ENCODE measurements at places on chromosomes 11 and 22.

GRCh38 chr11:68311160-68312116 lies 953 bp upstream of the LRP5 start:
- no peak for DNase-seq

- no peak for DNase-seq
Measured at GRCh38 chr11:8672346-8672745, 10.1 kb downstream of the TRIM66 start.

DNA sequence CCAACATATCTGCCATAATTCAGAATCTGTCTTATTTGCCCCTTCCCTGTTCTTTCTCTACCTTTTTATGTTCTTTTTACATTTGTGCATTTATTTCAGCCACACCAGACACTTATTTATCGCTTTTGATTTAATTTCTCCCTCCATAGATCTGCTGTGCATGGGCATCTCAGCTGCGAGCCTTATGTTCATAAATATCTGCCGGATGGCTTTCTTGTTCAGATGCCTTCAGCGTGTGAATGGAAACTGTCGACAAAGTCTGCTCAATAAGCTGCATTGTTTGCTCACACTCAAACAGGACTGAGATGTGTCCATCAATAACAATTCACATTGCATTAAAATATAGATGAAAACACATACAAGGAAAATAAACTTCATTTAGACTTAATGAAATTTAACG lies 374.6 kb upstream of the FAT3 start:
- DNase-seq: no peak

DNA sequence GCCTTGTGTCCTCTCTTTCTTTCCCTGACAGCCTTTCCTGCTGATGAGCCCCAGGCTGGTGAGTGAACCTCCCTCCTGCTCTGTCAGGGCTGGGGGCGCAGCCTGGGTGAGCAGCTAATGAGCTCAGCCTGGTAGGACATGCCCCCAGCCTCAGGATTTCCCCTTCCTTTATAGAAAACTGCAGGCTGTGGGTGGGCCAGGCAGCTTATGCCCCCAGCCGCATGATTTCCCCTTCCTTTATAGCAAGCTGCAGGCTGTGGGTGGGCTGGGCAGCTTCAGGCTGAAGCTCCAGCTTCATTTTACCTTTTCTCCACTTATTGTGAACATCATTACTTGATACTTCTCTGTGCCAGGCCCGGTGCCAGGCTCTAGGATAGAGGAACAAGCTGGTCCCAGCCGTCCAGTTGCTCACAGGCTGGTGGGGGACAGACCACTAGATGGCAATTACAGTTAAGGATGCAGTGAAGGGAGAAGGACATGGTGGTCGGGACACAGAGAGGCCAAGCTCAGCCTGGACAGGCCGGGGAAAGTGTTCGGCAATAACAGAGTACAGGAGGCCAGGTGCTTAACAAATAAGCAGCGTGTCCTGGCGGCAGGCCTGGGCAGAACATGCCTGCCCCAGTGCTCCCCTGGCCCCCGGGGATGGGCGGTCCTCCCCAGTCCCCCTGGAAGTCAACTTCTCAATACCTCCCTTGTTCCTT lies 5.3 kb downstream of the LGALS12 start:
- DNase-seq: no peak

DNA sequence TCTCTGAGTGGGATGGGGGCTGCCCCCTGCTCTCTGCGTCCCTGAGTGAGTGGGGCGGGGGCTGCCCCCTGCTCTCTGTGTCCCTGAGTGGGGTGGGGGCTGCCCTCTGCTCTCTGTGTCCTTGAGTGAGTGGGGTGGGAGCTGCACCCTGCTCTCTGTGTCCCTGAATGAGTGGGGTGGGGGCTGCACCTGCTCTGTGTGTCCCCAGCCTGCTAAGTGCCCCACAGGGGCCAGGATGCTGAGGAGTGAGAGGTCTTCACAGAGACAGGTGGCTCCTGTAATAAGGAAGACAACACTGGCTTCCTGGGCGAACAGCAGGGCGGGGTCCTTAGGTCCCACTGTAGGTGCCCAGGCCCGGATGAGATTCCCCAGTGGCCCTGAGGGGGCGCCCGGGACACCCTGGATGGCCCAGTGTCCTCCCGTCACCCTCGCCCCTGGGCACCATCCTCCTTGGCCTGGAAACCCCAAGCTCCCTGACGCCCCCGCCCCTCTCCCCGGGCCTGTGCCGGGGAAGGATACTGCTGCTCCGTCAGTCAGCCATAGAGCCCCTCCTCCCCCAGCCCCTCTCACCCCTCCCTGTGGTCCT lies 3.8 kb upstream of the CCDC188 start:
- no peak for DNase-seq

DNA sequence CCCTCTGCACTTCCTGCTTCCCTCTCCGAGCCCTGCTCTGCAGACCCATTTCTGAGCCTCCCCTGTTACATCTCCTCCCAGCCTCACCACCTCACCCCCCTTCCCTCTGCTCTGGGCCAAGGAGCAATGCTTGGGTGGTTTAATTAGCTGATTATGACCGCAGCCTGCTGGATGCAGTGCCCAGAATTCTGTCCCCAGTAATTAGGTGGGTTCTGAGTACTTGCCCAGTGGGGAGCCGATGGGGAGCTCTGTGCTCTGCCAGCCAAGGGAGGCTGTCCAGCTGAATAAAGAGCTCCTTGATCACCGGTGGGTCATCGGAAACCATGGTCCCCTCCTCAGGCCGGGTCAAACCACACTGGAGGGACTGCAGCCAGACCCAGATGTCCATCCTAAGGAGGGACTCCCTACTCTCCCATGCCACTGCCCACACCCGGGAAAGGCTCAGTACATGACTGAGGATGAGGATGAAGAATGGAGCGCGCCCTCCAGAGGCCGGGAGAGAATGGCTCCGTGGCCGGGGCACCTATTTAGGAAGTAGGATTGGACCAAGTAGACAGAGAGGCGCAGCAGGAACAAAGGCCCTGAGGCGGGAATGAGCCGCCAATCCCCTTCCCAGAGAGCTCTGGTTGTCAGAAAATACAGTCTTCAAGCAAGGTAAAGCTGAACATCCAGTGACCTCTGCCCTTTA lies 9.1 kb downstream of the ARRB1 start:
- no peak for DNase-seq

- no peak for DNase-seq
Measured at GRCh38 chr11:69156673-69157155, 979 bp downstream of the SMIM38 start.

- no peak for DNase-seq
Measured at GRCh38 chr22:19174106-19175025, 4.2 kb downstream of the SLC25A1 start.

DNA sequence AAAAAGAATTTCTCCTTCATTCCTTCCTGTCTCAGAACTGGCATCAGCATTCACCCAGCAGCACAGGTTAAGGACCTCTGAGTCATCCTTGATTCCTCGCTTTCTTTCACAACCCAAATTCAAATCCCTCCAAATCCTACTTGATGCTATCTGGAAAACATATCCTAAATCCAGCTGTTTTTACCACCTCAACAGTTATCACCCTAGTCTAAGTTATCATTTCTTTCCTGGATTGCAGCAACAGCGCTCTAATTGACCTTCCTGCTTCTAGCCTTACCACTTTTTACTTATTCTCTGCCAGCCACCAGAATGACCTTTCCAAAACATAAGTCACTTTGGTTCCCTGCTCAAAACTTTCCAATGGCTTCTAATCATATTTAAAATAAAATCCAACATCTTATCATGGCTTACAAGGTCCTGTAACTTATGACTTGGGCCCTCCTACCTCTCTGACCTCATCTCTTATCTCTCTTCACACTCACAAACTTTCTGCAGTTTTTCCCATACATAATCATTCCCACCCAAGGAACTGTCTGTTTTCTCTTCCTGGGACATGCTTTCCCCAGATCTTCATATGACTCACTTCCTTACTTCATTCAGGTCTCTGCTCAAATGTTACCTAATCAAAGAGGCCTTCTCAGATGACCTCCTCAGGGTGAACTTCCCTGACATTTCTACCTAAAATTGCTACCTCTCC lies 119.4 kb downstream of the TTC28 start:
- DNase-seq: no peak

- no peak for DNase-seq
Measured at GRCh38 chr11:114358716-114359115, 41.6 kb downstream of the C11orf71 start.

- DNase-seq: no peak
Measured at GRCh38 chr11:128343135-128343514, 244.2 kb downstream of the ETS1 start.

GRCh38 chr11:112253605-112254242 lies 6.9 kb downstream of the PLET1 start:
- no peak for DNase-seq
